ENCODE measurements at places on chromosomes 6 and 20.

DNA sequence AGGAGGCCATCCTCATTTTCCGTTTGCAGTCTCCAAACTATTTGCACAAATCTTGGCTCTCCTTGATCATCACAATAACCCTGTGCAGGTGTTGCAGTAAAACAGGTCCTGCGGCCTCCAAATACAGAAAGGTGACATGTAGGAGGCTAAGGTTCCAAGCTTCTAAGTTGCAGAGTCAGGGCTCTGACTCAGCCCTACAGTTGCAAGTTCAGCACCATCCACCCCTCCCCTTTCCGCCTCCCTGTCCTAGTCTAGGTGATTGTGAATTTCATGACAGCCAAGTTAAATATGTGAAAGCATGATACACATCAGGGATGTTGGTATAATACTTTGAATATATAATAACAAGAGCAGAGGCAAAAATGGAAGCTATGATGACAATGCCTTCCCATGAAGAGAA, 317.3 kb upstream of the CDH4 start:
- DNase-seq: no peak

DNA sequence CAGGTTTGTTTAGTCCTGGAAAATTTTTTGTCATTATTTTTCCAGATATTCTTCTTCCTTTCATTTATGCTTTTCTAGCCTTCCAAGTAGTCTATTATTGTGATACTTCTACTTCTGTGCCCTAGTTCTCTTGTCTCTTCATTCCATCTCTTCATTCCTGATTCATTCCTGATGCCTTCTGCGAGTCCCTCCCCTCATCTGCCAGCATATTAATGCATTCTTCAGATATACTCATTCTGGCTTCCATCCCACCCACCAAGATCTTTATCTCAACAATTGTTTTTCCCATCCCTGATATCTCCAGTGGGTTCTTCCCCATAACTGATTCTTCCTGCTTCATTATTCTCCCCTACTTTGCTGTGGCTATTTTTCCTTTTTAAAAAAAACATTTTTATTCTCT, 35.2 kb downstream of the ALDH5A1 start:
- DNase-seq: no peak

DNA sequence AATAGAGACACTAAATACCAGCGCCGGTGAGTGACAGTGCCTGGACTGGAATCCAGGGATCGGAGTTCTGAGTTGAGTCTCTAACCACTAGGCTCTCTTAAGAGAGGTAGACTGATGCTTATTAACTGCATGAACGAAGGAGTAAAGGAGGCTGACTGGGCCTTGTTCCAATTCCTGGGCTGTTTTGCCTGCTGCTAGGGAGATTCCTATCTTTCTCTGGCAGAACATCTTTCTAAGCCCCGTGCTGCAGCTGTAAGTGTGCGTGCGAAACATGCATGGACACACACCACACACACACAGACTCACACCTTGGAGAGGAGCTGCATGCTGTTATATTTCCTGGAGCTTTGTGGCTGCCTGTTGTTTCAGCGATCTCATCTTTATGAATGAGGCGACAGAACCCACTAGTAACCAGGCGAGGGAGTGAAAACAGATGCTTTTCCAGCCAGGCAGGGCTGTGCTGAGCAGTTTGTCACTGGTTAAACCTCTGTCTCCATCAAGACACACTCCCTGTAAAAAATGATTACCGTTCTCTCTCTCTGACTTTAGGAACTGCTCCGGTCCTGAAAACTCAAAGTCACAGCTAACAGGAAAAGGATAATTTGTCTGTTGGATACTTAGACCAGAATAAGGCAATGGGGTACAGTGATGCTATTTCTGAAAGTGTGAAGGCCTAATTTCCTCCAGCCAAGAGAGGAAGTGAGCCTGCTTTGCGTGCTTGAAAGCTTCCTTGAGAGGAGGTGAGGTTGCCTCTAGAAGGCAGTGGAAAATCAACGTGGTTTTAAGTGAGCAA, 157.4 kb upstream of the ZNF217 start:
- peak; percentile 73 for DNase-seq

DNA sequence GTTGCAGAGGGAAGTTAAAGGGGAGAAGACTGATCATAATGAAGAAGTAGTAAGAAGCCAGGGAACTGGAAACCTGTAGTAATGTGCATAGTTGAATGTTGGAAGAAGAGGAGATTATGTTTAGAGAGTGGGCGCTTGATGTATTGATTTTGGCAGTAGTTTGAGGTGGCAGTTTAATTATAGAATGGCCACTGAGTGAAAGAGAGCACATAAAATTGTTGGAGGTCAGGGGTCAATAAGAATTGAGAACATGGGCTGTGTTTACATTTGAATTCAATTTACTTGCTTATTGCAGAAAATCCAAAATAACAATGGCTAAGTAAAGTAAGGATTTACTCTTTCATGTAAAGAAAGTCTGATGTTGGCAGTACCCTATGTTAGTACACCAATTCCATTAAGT, 15.7 kb downstream of the VTA1 start:
- no peak for DNase-seq

GRCh38 chr6:41111017-41111416, 38.2 kb downstream of the NFYA start:
- no peak for DNase-seq

DNA sequence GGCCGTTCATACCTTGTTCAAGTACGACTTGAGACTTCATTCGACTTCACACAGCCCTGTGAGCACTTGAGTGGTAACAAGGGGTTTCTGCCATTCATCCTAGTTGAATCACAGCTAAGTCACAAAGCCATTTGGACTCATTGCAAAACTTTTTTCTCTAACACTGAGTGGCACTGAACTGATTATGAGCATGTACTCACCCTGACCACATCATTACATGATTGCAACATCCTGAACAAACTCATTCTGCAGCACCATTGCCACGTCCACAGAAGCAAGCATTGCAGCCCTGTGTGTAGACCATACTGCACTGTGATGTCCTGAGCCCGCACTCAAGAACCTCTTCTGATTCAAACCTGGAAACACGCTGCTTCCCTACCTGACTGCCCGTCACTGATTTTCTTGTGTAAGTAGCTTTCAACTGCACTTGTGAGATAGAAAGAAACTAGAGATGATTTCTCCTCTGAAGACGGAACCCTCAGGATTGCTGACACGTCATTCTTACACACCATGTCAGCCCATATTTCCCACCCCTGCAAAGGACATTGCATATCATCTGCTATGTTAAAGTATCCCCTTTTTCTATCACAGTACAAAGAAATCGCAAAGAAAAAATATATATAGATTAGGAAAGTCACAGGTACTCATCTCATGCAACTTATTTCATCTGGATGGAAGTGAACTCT, 81.6 kb downstream of the C6orf118 start:
- no peak for DNase-seq

DNA sequence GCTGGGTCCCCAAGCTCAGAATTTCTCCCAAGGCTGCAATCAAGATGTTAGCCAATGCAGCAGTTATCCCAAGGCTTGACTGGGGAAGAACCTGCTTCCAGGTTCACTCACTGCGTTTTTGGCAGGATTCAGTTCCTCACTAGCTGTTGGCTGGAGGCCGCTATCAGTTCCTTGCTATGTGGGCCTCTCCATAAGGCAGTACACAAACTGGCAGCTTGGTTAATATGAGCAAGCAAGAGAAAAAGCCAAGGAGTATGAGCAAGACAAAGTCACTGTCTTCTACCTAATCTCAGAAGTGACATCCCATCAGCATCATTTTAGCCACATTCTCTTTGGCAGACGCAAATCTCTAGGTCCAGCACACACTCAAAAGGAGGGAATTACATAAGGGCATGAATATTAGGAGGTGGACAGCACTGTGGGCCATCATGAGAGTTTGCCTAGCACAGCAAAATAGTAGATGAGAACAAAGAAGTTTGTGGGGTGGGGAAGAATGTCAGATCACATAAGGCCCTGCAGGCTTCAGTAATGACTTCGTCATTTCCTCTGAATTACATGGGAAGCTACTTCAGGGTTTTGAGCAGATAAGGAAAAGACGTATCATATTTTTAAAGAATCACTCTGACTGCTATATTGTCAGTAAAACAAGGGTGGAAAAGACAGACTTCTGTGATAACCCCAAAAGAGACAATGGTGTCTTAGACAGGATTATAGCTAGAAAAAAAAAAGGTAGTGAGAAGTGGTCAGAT, 25.5 kb downstream of the LMBRD1 start:
- no peak for DNase-seq

GRCh38 chr6:46377209-46377608, 114.0 kb downstream of the RCAN2 start:
- DNase-seq: no peak

- no peak for DNase-seq
Observed at GRCh38 chr20:47432834-47433210, 68.9 kb upstream of the NCOA3 start.

- DNase-seq: no peak
Observed at GRCh38 chr6:144217264-144217663, 66.9 kb downstream of the STX11 start.

GRCh38 chr6:126530775-126531174, 190.9 kb downstream of the CENPW start:
- no peak for DNase-seq

- no peak for DNase-seq
Observed at GRCh38 chr6:131061041-131061750, 1.8 kb downstream of the EPB41L2 start.

GRCh38 chr6:22147921-22148776, 148.7 kb downstream of the PRL start:
- no peak for DNase-seq

DNA sequence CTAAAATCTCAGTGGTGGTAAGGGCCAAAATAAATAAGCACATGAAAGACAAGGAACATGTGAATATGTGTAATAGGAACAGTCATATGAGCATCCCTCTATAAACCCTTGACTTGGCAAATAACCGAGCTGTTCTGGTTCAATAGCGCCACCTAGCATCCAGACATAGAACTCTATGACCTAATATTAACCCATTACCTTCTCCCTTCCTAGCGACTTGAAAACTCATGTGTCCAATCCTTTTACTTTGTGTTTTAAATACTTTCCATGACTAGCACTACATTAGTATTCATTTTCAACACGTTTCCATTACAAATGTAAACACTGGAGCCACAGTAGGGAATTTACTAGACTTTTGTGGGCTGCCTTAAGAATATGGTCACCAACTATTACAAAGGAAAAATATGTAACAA, 279.7 kb downstream of the UST start:
- DNase-seq: no peak

GRCh38 chr20:44464514-44464913, 11.2 kb upstream of the TTPAL start:
- DNase-seq: no peak

DNA sequence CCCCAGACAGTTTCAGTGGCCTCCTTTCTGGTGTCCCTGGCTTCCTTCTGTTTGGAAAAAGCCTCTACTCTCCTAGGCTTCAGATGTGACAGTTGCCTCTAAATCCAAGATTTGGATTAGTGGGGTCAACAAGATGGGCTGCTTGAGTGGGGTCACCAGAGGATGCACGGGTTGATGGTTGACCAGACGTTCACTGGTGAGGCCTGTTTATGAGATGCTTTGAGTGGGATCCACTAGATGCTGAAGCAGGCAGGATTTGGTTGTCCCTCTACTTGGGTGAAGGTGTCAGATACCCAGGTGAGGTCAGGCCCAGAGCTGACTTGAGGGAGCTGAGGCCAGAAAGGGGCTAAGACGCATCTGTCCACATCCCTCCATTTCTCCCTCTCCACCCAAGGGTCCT, 8.1 kb upstream of the DLGAP4 start:
- DNase-seq: peak; percentile 22

DNA sequence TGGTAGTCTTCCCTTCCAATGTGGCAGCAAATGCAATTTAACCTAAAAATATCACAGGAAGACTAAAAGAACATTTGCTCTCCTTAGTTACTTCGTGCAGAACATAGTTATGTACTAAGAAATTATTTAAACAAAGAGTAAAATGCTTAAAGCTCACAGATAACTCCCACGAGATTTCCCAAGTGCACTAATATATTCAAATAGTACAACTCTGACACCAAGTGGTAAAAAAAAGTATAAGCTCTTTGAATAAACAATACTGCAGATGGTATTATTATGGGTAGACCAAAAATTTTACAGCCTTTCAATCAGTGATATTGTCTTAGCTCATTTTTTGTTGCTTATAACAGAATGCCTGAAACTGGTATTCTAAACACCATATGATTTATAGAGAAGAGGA, 52.8 kb upstream of the FILIP1 start:
- DNase-seq: no peak

- no peak for DNase-seq
Observed at GRCh38 chr6:41373627-41373918, 38.2 kb downstream of the NCR2 start.

DNA sequence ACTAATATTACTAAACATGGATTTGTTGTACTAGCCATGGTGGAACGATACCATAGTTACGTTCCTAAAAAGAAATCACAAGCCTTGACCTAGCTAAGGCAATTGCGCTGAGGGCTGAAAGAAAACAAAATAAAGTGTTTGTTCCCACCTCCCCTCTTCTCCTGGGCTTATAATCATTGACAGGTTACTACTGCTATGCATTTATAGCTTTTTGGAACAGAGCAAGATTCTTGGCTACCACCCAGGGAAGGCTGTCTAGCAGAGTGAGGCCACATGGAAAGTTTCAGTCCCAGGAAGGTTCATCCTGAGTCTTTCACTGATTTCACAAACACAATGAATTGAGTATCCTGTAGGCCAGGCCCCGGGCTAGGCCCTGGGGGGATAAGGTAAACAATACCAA, 84.6 kb downstream of the TMEM170B start:
- no peak for DNase-seq

- DNase-seq: no peak
Observed at GRCh38 chr6:89527634-89528033, 94.7 kb downstream of the ANKRD6 start.

DNA sequence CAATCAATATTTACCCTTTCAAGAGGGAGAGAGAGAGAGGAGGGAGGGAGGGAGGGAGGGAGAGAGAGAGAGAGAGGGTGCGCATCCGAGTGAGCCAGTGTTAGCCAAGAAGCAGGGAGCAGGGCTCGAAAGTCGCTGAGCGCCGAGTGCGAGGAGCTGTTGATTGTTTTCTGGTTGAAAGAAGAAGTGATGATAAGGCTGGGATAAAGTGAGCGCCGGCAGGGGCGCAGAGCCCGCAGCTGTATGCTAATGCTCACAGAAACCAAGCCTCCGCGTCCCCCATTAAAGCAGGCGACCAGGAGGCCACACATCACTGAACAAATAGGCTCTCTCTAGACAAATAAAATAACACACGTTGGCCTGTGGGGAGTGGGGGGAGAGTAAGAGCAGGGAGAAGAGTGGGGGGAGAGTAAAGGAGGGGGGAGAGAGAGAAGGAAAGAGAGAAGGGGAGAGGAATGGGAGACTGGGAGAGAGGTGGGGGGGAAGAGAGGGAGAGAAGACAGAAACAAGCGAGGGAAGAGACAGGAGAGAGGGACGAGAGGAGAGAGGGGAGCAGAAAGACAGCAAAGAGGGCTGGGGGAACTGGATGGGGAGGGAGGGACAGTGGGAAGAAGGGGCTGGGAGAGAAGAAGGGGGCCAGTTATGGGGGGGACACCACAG, 5.0 kb upstream of the INSM1 start:
- no peak for DNase-seq

GRCh38 chr6:155188707-155189496, 74.9 kb upstream of the CLDN20 start:
- DNase-seq: no peak

- DNase-seq: no peak
Observed at GRCh38 chr20:62176866-62177265, 6.0 kb upstream of the MTG2 start.

GRCh38 chr20:63691711-63692435, 4.6 kb upstream of the TNFRSF6B start:
- peak; percentile 64 for DNase-seq

All from sigmoid colon (tissue), 7 donors.